ENCODE measurements at places on chromosomes 6 and 20.

- no peak for DNase-seq
These were observed 171.6 kb upstream of the CITED2 start for GRCh38 chr6:139546106-139546472.

GRCh38 chr20:63475209-63475608 lies 2.8 kb upstream of the KCNQ2 start:
- no peak for DNase-seq

GRCh38 chr6:55785273-55785672 lies 90.1 kb downstream of the BMP5 start:
- DNase-seq: no peak

DNA sequence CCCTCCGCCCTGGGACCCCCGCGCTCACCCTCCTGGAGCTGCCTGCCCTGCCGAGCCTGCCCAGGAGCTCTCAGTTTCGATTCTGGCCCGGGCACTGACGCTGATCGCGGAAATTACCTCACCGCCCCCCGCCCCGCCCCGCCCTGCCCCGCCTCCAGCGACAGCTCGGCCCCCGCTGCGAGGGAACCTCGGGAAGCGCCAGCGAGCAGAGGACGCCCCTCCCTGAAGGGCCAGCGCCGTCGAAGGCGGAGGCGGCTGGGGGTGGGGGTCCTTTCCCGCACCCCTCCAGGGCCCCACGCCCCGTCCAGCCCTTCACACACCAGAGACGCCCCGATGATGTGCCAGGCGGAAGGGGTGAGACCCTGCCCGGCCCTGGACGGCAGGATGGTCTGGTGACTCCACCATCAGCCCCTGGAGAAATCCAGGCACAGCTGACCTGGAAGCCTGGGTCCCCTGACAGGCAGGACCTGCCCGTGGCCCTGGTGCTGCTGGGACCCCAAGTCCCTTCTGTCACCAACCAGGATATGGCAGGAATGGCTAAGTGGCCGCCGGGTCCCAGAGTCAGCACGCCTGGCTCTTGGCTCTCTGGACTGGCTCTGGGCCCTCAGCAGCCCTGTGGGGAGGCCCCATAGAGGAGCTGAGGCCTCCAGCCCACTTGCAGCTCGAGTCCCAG lies at the start of gene HELZ2:
Gene HELZ2 (minus strand): TSS at position 84 of the 673 bp plus-strand sequence. CDS start 1,854 bp downstream, outside the sequence.
- DNase-seq: peak; percentile 58

DNA sequence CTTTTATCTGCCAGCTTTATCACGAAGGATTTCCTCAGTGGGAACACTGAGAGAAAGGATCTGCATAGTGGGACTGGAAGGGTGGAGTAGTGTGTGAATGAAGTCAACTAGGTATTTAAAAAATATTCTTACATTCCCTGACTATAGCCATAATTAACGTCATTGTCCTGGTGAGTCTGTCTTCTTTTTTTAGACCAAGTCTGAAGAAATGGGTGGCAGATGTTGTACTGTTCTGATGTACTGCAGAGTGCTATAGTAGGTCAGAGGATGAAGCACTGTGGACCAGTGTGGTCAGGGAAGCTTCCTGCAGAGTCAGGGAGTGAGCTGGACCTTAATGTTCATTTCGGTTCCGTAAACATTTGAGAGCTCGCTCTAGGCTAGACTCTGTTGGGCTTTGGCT lies 11.9 kb downstream of the TULP4 start:
- no peak for DNase-seq

DNA sequence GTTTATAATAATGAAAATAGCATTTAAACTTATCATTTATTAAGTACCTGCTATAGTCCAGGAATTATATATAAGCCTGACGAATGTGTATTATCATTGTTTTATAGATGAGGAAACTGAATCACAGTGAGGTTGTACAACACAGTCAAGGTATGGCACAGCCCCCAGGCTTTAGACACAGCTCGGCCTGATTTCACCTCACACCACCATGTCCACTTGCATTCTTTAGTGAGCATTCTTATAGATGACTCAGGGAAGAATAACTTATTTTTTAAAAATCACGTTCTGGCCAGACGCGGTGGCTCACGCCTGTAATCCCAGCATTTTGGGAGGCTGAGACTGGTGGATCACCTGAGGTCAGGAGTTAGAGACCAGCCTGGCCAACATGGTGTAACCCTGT lies 289.0 kb downstream of the SYNE1 start:
- DNase-seq: no peak

Data from PC-3 (cell line).